Mucosa of gallbladder (tissue), 1 donor: ENCODE measurements at places on chromosomes 3 and 15. TPM values are rescaled to one million over a fixed set of nuclear protein-coding genes. Genes with fewer than 3 reads are reported as not detected.

DNA sequence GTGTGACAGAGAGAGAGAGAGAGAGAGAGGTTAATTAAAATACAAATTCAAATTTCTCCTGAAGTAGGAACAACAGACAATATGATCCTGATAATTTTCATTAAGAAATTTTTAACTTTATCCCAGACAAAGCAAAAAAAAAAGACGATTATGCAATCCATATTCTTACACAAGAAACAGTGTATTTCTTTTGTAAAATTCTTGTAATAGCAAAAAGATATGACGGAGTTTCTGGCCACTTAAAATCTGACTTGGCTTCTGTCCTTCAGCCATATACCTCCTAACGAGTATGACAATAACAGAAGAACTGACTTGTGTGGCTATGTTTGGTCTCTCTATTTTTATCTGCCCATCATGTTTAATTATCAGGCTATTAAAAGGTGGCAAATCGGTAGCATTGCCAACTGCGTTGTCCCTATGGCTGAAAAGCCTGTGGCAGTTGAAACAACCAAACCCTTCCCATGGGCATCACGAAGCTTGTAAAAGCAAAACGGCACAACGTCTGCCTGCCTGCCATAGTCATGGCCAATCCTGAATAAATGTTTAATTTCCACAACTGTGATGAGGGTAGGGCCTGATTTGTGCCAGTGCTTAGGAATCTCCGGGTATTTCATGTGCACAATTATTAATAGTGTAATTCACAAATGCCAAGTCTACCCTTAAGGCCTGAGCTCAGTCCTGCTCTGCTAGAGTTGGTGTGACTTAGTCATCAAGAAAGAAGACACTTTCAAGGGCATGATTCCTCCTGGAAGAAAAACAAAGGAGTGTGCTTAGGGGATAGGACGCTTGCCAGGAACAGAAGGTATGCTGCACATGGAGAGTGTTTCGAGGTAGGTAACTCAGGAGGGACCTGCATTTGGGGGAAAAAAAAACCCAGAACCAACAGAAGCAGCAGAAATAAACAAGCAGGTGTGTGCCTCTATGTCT, 1090.2 kb downstream of the FHIT start:
- no peak for DNase-seq

GRCh38 chr3:193711964-193712598, 119.1 kb downstream of the OPA1 start:
- DNase-seq, result no peak

The P3H2 gene
- total RNA-seq, result 11.4 TPM

The TRPM1 gene
- total RNA-seq, result not detected
